ENCODE measurements at places on chromosomes 6 and 20. TPM values are rescaled to one million over a fixed set of nuclear protein-coding genes. Genes with fewer than 3 reads are reported as not detected.

- H3K4me3 ChIP-seq: no peak overlapping the region
- DNase-seq: no peak
- H3K4me1 ChIP-seq: peaks cover 33% of the 10 kb centered on the region
Measured at GRCh38 chr6:113356139-113356538, 501.0 kb upstream of the MARCKS start.

- no peak overlapping the region for H3K27ac ChIP-seq
- no peak overlapping the region for H3K4me3 ChIP-seq
- no peak for DNase-seq
- H3K4me1 ChIP-seq: no peaks in the 10 kb centered on the region
Measured at GRCh38 chr6:130229645-130230044, 6.9 kb upstream of the SAMD3 start.

DNA sequence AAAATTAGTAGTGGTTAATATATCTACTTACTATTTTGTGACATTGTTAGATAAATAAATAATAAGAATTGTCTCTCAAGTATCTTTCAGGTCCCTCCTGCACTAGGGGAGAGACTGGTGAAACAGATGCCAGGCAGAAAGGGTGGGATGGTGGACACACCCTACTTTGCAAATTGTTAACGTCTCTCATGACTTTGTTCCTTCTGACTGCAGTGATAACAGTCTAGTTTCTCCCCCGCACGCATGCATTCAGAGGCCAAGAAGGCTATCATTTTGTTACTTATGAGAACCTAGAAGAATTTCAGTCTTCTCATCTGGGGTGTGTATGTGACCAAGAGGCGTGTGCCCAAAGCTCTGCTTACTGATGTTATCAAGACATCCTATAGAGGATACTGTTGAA, 152.3 kb downstream of the EDN1 start:
- H3K4me1 ChIP-seq: peaks cover 6% of the 10 kb centered on the region
- no peak overlapping the region for H3K4me3 ChIP-seq
- no peak for DNase-seq
- H3K36me3 ChIP-seq: no peaks in the 10 kb centered on the region
- H3K27ac ChIP-seq: no peak overlapping the region

DNA sequence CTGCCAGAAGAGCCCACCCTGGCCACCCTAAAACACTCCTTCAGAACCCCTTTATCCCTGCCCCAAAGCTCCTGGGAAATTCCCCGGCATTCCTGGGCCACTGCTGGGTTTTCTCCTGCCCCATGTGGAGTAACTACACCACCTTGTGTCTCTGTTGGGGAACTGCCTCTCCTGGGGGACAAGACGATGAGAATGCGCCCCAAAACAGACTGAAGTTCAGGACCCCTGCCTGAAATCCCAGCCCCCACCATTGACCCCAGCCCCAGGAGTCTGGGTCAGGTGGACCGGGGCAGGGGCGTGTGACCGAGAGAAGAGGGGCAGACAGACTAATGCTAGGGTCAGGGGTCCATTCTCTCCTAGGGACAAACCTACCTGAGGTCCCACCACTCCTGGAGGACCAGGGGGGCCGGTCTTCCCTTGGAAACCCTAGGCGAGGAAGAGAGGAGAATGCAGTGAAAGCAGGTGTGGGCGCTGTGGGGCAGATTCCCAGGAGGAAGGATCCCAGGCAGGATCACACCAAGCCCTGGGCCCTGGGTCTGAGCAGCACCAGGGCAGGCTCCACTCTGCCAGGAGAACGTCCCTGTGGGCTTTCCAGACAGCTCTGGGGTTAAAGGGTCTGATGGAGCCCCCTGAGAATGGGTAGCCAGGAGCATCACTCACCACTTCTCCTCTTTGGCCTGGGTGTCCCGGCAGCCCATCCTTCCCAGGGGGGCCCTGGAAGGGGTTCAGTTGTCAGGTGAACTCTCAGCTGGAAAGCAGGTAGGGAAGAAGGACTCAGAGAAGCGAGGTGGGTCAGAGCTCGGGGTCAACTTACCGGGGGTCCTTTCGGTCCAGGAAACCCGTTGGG, 19.4 kb downstream of the COL11A2 start:
- no peak overlapping the region for H3K4me3 ChIP-seq
- no peak overlapping the region for H3K27ac ChIP-seq
- H3K36me3 ChIP-seq: no peaks in the 10 kb centered on the region
- DNase-seq: peak; percentile 60
- H3K4me1 ChIP-seq: no peaks in the 10 kb centered on the region

- H3K36me3 ChIP-seq: no peaks in the 10 kb centered on the region
- no peak overlapping the region for H3K27ac ChIP-seq
- H3K4me3 ChIP-seq: no peak overlapping the region
- H3K27me3 ChIP-seq: peaks cover 12% of the 10 kb centered on the region
- no peaks in the 10 kb centered on the region for H3K4me1 ChIP-seq
Measured at GRCh38 chr6:97074785-97075184, 150.3 kb downstream of the KLHL32 start.

GRCh38 chr6:87905101-87905641, 142.5 kb upstream of the SPACA1 start:
- no peak overlapping the region for H3K27ac ChIP-seq
- peaks cover 6% of the 10 kb centered on the region for H3K4me1 ChIP-seq

EDN3 gene
- total RNA-seq: not detected

DNA sequence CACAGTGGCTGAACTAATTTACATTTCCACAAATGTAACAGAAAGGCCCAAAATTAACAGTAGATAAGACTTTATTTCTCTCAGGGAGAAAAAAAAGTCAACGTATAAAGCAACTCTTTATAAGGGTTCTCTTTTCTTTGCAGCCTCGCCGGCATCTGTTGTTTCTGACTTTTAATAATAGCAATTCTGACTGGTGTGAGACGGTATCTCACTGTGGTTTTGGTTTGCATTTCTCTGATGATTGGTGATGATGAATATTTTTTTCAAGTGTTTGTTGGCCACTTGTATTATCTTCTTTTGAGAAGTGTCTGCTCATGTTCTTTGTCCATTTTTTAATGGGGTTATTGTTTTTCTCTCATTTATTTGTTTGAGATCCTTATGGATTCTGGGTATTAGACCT, 27.2 kb upstream of the FKBP1A start:
- H3K27me3 ChIP-seq: no peaks in the 10 kb centered on the region
- no peaks in the 10 kb centered on the region for H3K36me3 ChIP-seq
- peaks cover 27% of the 10 kb centered on the region for H3K4me1 ChIP-seq

DNA sequence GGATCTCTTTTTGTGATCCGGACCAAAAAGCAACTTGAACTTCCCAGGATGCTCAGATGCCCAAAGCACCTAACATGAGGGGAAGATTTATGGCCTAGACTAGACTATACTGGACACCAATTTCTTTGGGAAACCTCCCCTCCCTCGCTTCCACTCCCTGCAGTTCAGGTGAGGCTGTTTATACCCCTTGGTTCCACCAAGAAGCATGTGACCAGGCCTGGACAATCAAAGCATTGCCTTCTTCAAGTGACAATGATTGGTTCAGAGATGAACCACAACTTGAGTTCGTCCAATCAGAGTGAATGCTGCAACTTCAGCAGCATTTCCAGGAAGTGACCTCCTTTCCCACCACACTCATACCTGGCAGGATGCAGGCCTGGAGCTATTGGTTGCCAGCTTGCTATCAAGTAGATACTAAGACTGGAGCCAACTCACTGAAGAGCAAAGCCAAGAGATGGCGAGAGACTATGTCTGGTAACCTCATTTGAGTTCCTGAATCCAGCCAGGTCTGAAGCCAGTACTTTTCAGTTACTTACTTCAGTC, 45.6 kb upstream of the SLC9A8 start:
- no peak overlapping the region for H3K4me3 ChIP-seq
- H3K36me3 ChIP-seq: no peaks in the 10 kb centered on the region
- DNase-seq: peak; percentile 33
- no peak overlapping the region for H3K27ac ChIP-seq
- H3K4me1 ChIP-seq: peaks cover 35% of the 10 kb centered on the region
- H3K27me3 ChIP-seq: no peaks in the 10 kb centered on the region

SIRPA gene
- total RNA-seq: 23.6 TPM

CLDN20 gene
- total RNA-seq: not detected

DNA sequence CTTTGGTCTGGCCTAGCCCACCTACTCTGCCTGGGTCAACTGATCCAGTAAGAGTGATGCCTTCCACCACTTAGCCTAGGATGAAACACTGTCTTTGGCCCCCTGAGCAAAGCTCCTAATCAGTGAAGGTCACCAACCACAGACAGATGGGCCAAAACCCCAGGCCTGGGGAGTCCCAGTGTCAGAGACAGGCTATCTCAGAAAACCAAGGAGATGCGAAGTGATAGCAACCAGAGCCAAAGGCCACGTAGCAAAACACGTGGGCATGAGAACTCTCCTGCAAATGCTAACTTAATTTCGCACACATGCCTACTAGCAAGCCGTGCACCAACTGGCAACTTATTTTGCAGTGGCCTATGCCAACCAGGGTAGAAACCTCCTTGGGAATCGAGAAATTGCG, 29.1 kb downstream of the AGPAT4 start:
- H3K4me3 ChIP-seq: no peak overlapping the region
- H3K27me3 ChIP-seq: no peaks in the 10 kb centered on the region
- no peak for DNase-seq
- H3K4me1 ChIP-seq: no peaks in the 10 kb centered on the region

DNA sequence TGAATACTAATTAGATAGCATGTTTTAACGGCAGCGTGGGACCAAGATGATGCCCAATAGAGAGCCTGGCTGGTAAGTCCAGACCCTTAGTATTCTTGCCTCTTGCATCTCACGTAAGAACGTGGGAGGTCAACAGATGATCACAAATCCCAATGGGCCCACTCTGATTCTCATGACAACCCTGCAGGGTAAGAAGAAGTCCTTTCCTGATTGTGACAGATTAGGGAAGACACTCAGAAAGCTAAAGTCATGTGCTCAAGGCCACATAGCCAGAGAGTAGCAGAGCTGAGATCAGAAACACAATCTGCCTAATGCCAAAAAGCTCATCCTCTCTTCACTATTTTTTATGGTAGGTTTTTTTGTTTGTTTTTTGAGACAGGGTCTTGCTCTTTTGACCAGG, 103.8 kb downstream of the RALGAPA2 start:
- no peak overlapping the region for H3K27ac ChIP-seq
- H3K4me3 ChIP-seq: no peak overlapping the region
- no peak for DNase-seq
- peaks cover 6% of the 10 kb centered on the region for H3K4me1 ChIP-seq

- no peaks in the 10 kb centered on the region for H3K27me3 ChIP-seq
- peak overlapping the region; percentile 42 for H3K27ac ChIP-seq
- peaks cover 57% of the 10 kb centered on the region for H3K36me3 ChIP-seq
- no peak for DNase-seq
- H3K4me3 ChIP-seq: no peak overlapping the region
Measured at GRCh38 chr6:41790045-41790444, 2.6 kb downstream of the TOMM6 start.

GID8 gene
- 36.4 TPM for total RNA-seq

GRCh38 chr20:51348876-51349275, 193.6 kb downstream of the NFATC2 start:
- no peak overlapping the region for H3K4me3 ChIP-seq
- no peaks in the 10 kb centered on the region for H3K36me3 ChIP-seq
- no peaks in the 10 kb centered on the region for H3K27me3 ChIP-seq

DNA sequence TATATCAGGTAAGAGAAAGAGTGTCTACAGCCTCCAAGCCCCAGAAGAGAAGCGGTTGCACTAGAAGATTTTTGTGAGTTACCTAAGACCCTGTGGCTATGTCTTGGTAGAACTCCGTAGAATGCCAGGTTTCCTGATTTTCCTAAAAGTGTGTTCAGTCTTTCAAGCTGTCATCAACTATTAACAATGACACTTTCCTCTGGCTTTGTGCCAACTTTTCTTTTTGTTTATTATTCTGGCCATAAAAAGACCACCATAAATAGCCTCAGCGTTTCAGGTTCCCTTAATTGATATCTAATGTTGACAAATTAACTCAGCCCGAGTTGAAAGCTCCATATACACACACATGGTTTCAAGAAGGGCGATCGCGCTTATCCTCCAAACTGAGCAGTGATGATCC, 1.2 kb downstream of the PAK5 start:
- peaks cover 7% of the 10 kb centered on the region for H3K36me3 ChIP-seq
- no peaks in the 10 kb centered on the region for H3K4me1 ChIP-seq

DNA sequence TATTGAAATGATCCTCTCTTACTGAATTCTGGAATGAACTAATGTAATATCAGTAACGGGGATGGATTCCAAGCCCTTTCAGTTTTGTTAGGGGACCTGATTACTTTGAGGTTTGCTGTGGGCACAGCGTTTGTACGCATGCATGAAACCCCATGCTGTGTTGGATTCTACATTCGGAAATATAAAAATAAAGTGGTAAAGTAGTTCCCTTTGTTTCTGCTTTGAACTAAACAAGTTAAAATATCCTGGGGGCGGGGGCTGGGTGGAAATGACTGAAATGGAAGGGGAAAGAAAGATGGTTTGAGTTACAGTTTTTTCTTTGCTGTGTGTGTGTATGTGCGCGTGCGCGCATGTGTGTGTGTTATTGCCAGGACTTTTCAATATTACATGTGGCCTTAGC, 196.5 kb upstream of the OPRM1 start:
- no peaks in the 10 kb centered on the region for H3K4me1 ChIP-seq
- no peak overlapping the region for H3K4me3 ChIP-seq
- no peaks in the 10 kb centered on the region for H3K36me3 ChIP-seq
- H3K27me3 ChIP-seq: no peaks in the 10 kb centered on the region
- H3K27ac ChIP-seq: no peak overlapping the region
- DNase-seq: no peak

DNA sequence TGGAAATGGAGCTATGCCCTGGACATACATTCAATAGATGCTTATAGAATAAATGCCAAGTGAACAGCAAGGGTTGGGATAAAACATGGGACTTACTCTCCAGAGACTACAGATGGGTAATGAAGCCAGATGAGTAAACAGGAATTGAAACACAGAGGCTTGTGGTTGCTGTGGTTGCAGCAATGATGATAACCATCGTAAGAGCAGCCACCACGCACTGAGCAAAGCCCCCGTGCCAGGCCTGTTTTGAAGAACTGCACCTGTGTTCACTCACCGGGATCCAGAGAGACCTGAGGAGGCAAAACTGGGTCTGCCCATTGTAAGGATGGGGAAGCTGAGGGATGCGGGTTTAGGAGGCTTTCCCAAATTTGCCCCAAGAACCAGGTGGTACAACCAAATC, 431.1 kb upstream of the CDH4 start:
- H3K4me1 ChIP-seq: no peaks in the 10 kb centered on the region
- peaks cover 100% of the 10 kb centered on the region for H3K27me3 ChIP-seq
- no peak overlapping the region for H3K27ac ChIP-seq
- no peak overlapping the region for H3K4me3 ChIP-seq
- H3K36me3 ChIP-seq: no peaks in the 10 kb centered on the region
- DNase-seq: no peak

GRCh38 chr20:19944772-19945459, 72.2 kb upstream of the NAA20 start:
- H3K36me3 ChIP-seq: no peaks in the 10 kb centered on the region
- no peak overlapping the region for H3K4me3 ChIP-seq
- H3K27me3 ChIP-seq: no peaks in the 10 kb centered on the region
- no peaks in the 10 kb centered on the region for H3K4me1 ChIP-seq
